ENCODE measurements at places on chromosomes 4 and X.

- DNase-seq = no peak
Measured at GRCh38 chr4:37400241-37400881, 155.8 kb downstream of the NWD2 start.

- DNase-seq = no peak
Measured at GRCh38 chr4:111748157-111748556, 397.1 kb upstream of the FAM241A start.

DNA sequence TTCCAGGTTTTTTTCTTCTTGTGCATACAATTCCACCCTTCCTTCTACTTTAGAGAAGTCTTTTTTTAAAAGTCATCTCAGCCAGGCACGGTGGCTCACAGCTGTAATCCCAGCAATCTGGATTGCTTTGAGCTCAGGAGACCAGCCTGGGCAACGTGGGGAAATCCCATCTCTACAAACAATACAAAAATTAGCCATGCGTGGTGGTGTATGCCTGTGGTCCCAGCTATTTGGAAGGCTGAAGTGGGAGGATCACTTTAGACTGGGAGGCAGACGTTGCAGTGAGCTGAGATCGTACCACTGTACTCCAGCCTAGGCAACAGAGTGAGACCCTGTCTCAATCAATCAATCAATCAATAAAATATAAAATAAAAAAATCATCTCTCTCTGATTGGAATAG, 14.8 kb downstream of the ELOVL6 start:
- no peak for DNase-seq

GRCh38 chr4:15147714-15148113, 145.4 kb downstream of the CPEB2 start:
- no peak for DNase-seq

Measured in chondrocyte (in vitro differentiated cells).